Stimulated activated CD8-positive, alpha-beta memory T cell treated with anti-CD3 and anti-CD28 coated beads, Interleukin-7, amount 100 ng/mL, for 48 hours (primary cell): ENCODE measurements at places on chromosomes 2 and 18.

GRCh38 chr2:16645775-16646559, 19.7 kb downstream of the CYRIA start:
- no peak for DNase-seq

DNA sequence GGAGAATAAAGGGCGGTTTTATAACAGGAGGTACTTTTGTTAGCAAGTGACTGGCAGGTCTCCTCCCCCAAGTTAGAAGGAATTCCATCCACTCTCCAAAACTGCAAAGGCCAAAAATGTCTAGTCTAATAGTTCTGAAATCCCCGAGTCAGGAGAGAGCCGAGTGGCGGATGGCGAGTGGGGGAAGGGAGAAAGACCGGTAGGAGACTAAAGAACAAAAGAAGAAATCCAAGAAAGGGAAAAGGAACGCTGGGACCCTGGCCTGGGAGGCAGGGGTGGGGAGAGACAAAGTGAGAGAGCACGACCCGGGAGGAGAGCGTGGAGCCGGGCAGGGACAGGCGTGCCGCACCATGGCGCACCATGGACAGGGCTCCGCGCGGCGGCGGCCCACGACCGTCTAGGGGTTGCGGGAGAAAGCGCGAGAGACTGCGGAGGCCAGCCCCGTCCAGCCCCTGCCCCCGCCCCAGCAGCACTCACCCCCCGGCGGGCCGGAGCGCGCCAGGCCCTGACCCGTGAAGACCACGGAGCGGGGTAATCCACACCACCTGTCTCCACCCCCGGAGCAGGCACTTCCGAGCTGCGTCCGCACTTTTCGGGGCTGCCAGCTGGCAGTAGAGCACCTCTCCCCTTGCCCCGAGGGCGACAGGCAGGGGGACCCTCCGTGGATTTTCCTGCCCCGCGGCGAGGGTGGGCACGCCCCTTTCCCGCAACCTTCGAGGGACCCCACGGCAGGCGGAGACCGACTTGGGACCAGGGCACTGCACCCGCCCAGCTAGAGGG, 1.6 kb downstream of the CDH2 start:
- no peak for DNase-seq

DNA sequence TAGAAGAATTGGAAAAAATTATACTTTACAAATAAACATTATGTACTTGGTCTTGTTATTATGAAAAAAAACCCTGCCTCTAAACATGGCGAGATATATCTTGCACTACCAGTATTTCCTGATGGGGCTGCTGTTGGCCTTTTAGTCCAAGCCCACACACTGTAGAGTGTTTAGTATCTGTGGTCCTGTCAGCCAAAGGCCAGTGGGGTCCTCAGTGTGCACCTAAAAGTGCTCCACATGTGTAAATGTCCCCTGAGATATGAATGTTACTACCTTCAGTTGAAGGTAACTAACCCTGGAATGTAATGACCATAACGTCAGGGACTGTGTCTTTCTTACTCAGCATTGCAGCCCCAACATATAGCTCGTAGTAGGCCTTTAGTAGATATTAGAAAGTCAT, 71.1 kb upstream of the HK2 start:
- no peak for DNase-seq

DNA sequence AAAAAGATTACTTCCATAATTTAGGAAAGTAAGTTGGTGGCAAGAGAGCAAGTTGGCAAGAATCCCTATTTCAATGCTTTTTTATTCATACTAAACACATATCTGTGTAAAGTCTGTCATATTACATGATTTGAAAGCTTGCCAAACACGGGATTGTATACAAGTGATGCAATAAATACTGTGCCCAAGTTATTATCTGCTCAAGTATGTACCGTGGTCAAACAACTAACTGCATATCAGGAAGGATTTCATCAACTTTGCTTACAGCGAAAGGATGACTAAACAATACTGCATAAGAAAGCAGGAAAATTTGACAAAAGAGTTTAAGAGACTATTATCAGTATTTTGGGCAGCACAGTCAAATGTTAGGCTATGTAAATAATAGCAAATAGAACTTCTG, 69.6 kb upstream of the SCN1A start:
- DNase-seq = no peak

DNA sequence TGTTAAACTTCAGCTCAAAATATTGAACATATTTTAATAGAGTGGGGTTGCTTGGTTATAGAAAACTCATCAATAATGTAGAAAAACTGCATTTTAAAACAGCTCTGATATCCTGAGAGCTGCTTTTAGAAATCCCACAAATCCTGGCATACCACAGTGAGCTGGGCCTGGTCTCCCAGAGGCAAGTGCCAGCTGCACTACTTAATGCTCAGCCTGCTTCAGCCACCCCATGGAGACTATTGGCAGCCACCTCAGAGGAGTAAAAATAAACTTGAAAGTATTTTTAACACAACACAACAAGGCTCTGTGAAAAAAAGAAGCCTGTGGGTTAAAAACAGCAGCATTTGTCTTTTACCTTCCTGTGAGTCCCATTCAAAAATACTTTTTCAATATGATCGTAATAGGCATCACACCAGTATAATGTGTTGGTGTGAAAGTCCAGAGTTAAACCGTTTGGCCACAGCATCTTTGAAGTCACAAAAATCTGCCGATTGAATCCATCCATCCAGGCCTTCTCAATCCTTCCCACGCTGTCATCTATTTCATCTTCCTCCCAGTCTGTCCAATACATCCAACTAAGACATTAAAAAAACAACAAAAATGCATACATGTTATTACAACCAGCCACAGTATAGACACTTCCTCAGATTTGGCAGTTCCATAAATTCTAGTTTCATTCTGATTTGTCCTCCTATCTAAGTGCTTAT, 1115.3 kb downstream of the LRP1B start:
- no peak for DNase-seq

DNA sequence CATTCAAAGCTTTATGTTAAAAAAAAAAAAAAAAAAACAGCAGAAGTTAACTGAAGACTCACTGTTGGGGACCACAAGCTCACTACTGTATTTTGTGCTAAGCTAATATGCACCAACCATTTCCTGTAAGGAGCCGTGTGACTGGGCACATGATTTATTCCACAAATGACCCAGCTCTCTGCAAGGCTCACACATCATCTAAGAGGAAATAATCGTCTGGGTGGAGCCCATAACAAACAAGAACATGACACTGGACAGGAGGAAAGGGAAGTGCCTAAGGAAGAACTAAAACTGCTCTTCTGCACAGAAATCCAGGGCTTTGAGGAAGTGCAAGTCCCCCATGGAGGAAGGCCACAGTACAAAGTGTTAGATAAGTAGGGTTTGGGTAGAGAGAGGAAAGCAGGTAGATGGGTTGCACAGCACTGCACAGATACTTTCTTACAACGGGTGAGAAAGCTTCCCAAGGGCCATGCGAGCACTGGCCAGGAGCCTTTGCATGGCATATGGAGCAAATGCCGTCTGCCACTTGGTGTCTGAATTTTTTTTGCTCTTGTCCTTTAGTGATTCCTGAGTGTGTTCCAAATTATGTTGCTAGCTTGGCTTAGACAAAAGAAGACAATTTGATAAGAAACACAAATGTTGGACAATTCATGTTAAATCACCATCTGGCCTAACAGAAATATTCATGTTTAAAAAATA, 24.4 kb downstream of the NFE2L2 start:
- DNase-seq = no peak

DNA sequence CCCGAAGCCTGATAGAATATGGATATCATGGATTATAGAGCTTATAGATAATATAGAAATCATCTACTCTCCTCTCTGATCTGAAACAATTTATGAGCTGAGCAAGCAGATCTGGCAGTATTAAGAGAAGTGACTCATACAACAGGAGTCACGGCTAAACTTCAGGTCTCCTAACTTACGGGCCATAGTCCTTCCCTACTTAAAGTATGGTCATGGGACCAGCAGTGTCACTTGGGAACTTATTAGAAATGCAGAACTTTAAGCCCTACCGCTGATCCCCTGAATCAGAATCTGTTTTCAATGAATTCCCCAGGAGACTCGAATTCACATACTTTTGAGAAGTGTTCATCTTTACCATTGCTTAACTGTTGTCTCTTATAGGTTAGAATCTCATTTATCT, 195.7 kb upstream of the FANCL start:
- DNase-seq = no peak

DNA sequence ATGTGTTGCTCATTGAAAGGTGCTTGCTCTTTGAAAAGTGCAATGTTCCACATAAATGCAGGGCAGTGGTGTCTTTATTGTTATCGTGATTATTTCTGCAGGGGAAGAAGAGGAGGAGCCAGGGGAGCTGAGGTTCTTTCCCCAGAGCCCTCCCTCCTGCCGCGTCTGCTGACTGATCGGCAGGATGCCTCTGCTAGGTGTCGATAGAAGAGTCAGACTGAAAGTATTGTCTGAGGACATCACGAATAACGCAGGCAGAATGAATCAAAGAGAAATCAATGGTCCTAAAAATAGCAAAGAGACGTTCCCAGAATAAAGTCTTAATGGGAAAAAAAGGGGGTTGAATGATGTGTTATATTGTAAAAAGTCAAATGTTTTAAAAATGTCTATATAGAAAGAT, 47.4 kb upstream of the SIX3 start:
- DNase-seq = peak; percentile 3

GRCh38 chr18:9742524-9743131, 34.5 kb downstream of the RAB31 start:
- no peak for DNase-seq

DNA sequence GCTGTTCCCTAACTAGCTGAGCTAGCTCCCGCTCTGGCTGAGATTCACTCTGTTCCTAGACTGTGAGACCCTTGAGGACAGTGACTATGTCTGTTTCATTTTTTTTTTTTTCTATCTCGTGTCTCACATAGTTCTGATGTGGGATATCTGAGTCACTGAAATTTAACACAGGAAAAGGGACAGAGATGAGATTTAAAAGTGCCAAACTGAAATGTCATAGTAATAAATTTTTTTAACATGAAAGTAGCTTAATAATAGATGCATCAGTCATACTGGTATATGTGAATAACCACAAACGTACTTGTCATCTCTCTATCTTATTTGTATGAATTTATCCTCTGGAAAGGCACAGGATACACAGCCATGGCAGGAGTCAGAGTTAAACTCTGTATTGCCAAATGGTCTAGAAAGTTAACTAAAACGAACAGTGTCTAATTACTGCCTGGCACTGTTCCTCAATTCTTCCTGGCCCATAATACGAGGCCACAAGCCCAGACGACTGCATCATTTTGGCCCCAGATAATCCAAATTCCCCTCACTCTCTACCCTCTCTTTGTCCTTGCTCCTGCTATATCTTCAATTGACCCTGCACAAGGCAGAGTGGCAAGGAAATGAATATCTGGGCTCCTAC, 87.5 kb downstream of the SATB2 start:
- DNase-seq = no peak

DNA sequence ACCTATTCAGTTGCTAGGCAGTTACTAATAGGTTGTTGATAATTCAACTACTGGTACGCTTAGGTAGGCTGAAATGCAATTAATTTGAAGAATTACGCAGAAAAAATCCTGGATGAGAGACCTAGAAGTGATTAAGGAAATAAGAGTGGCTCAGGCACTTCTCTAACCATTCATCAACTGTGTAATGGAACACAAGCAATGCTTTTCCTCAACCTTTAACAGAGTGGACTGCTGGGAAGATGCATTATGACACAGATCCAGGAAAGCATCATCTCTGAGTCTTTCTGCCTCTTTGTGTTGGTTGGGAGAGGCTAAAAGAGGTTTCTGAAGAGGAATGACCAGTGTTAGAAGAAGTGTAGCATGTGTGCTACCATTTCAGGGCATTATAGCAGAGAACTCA, 992.2 kb downstream of the TSN start:
- no peak for DNase-seq

- DNase-seq = no peak
These were observed 800.9 kb downstream of the LRP1B start for GRCh38 chr2:141329964-141330363.

GRCh38 chr2:231399853-231400680, 4.6 kb downstream of the B3GNT7 start:
- DNase-seq = no peak

- DNase-seq = no peak
These were observed 912.8 kb downstream of the NRXN1 start for GRCh38 chr2:50118905-50119702.

DNA sequence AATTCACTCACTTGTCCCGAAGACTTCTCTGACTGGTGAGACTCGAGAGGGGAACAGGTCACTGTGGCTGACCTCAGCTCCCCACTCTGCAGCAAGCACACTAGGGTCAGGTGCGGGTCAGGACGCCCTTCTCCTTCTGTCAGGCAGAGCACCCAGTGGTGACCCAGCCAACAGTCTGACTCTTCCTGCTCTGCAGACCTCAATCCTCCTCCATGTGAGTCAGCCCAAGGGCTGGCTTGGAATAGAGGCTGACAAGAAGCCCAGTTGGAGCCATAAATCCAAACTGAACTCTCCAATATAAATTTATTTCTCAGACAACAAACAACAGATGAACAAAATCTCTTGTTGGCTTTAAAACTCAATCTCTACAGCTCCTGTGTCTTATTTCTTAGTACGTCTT, 253.1 kb downstream of the SH3BP4 start:
- DNase-seq = no peak

DNA sequence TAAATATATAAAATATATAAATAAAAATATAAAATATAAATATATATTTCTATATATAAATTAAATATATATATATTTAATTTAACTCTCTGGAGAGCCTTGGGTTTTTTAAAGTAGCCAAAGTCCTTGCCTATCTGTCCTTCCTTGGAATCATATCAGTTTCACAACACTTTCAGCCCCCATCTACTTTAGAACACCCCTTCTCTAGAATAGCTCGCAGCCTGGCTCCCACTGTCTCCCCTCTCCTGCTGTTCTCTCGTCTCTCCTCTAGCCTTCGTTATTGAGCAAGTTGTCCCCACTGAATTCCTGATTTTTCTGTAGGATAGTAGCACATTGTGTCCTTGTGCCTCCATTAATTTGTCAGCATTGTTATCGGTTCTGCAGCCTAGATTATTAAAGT, 677.0 kb downstream of the RNF144A start:
- no peak for DNase-seq

DNA sequence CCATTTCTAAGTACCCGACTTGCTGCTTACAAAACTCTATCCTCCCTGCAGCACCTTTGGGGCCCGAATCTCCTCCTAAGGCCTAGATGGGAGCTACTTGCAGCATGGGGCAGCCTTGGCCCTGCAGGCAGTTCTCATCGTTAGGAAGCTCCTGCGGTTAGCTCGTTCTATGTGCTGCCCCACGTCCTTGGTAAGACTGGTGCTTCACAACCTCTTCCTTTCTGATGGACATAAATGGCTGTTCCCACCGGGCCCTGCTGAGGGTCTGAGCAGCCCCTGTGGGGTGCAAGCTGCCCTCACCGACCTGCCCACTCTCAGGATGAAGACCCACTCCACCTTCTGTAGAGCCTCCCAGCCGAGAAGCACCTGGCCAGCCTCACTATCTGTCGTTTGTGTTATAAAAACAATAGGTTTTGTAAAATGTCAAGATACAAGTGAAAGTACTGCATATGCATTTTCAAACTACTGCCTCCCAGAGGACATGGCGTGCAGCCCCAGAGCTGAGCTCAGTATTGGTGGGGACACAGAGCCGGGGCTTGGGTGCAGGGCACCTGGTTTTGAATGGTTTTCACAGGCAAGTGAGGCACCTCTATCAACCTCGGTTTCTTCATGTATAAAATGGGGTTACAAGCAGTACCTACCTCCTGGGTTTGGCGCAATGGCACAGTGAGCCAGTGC, 19.4 kb downstream of the OTOF start:
- DNase-seq = no peak

- no peak for DNase-seq
These were observed 152.7 kb upstream of the HDAC4 start for GRCh38 chr2:239553376-239554000.
